Left hindlimb (tissue), 1 donor: ENCODE measurements at places on chromosomes 16 and 17.

GRCh38 chr16:24208710-24209109 lies 47.4 kb upstream of the CACNG3 start:
- DNase-seq = no peak

DNA sequence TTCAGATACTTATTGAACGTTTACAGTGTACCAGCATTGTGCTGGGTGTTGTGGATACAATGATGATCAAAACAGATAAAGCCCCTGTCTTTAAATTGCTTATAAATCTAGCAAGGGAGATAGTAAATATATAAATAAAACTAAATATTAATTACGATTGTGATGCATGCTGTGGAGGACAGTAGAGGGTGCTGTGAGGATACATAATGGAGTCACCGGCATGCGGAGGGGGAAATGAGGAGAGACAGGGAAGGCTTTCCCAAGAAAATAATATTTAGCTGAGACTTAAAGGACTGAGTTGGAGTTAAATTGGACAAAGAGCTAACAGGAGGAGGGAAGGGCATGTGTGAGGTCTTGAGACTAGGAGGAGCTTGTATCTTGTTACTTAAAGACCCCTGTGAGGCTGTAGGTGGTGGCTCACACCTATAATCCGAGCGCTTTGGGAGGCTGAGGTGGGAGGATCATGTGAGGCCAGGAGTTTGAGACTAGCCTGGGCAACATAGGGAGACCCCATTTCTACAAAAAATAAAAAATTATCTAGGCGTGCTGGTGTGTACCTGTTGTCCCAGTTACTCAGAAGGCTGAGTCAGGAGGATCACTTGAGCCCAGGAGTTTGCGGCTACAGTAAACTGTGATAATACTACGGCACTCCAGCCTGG lies 2.4 kb downstream of the DHRS7B start:
- DNase-seq = no peak

- DNase-seq = no peak
Measured at GRCh38 chr17:80423536-80424225, 8.7 kb downstream of the ENDOV start.

GRCh38 chr16:4392382-4393239 lies 21.0 kb downstream of the VASN start:
- DNase-seq = peak; percentile 89

DNA sequence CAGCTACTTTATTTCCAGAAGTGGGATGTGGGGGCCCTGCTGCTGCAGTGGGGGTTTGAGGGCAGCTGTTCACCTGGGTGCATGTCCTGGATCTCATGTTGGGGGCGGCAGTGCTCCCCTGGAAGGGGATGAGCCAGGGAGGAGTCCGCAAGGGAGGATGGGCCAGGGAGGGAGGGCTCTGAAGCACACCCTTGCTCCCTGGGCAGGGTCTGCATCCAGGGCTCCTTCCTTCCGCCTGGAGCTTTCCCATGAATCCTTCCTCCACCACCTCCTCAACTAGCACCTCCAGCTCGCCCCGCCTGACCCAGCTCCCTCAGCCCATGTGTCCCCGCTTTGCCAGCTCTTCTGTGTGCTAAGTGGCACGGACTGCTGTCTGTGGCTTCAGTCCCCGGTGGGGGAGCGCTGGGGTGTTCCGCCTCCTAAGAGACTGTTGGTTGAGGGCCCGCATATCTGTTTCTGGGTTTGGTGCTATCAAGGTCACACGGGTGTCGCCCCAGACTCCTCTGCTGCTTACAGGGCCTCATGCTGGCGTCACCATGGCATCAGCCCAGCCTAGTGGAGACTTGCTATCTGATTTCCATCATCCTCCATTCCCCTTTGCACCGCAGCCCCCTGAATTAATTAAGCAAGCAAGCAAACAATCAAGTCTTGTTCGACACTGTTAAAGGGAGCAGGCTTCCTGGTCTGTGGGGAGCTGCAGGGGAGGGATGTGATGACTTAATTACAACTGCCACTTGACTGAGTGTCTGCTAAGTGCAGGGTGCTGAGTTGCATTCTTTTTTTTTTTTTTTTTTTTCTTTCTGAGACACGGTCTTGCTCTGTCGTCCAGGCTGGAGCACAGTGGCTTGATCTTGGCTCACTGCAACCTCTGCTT lies 71.8 kb downstream of the PRKCA start:
- no peak for DNase-seq

DNA sequence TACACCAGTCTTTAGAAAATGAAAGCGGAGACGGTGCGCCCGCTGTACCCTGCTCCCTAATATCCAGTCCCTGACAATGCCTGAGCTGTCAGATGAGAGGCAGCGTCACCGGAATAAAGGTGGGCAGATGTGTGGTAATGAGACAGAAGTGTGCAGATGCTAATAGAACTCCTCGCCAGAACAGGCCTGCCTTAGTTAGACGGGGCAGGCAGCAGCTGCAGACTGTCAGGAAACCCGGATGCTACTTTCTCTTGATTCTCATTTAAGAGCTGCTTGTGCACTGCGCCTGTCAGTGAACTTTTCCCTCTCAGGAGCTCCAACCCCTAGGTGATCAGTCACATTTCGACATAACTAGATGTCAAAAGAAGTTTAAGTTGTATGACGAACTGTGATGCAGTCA lies 221.8 kb upstream of the IRX3 start:
- DNase-seq = no peak

DNA sequence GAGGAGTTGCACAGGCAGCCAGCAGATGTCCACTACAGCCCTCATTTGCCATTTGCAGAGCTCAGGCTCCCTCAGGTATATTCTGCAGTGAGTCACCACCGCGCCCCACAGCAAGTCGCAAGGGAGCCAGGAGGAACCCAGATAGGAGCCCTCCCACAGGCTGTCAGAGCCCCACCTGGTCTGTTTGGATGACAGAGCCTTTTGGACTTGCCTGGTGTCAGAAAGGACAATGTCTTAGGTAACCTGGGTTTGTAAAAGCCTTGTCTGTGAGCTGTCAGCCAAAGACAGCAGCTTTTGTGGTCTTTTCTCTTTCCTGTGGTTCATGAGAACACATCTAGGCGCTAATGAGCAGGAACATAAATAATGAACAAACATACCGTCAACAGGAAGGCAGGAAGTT lies 70.9 kb downstream of the GNAO1 start:
- DNase-seq = no peak

DNA sequence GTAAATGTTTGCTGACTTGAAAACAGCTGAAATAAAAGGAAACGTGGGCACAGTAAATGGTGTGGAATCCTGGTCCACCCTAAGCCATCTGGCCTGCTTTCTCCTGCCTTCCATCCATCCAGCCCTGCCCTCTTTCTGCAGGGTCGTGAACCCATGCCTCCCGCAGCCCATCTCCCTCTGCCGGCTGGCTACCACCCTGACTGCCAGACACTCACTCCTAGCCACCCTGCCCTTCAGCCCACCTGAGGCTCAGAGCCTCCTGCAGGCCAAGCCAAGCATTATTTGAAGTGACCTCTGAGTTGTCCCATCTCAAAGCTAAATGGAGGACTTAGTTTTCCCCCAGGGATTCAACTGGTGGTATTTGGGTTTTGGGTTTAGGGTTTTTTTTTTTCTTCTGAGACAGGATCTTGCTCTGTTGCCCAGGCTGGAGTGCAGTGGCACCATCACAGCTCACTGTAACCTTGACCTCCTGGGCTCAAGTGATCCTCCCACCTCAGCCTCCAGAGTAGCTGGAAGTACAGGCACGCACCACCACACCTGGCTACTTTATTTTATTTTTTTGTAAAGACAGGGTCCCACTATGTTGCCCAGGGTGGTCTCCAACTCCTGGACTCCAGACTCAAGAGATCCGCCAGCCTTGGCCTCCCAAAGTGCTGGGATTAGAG lies 8.4 kb downstream of the ZDHHC1 start:
- DNase-seq = peak; percentile 21
